ENCODE measurements at places on chromosomes 6 and 20.

DNA sequence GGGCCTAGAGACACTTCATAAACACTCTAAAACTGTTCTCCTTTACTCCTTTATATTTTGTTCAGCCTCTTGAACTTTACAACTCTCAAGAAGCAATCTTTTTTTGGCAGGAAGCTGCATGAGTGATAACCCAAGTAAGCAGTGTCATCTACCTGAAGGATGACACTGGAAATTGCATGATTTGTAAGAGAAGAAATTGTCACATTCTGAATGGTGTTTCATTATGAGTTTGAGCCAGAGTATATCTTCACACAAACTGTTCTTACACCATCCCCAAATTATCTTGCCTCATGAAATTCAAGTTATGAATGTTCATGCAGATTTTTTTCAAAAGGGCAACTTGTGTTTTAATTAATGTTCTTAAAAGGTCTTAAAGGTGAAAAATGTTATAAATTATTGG is 799.3 kb downstream of the TBC1D32 start:
- no peak for DNase-seq

GRCh38 chr6:163338671-163339405 is 75.7 kb upstream of the QKI start:
- DNase-seq = peak; percentile 83

- no peak for DNase-seq
These were observed 40.1 kb upstream of the EEF1A1 start for GRCh38 chr6:73560853-73561407.

DNA sequence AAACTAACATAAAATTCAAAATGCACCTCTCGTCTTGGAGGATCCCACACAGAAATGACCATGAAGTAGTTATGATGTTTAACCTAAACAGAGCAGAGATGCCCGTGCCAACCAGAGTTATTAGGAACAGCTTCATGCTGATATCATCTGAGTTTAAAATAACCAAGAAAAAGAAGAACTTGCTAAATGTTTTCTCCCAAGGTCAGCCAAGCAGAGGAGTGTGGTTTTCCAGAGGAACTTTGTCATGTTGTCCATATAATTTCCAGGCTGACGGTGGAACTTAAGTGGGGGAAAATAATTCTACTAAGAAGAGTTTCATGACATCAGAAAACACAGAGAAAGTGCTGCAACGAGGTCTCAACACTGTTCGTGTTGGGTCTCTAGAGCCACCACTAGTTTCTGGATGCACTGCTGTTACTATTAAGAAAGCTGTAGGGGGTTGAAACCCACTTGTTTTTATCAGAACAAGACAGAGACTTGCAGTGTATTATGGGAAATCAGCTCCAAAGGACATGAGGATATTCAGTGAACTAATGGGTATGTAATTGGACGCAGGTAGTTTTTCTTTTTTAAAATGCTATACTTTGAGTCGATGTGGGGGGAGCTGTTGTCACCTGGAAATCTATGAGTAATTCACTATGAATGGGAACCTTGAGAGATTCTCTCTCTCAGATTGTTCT is 5.2 kb downstream of the AGPAT4 start:
- no peak for DNase-seq

DNA sequence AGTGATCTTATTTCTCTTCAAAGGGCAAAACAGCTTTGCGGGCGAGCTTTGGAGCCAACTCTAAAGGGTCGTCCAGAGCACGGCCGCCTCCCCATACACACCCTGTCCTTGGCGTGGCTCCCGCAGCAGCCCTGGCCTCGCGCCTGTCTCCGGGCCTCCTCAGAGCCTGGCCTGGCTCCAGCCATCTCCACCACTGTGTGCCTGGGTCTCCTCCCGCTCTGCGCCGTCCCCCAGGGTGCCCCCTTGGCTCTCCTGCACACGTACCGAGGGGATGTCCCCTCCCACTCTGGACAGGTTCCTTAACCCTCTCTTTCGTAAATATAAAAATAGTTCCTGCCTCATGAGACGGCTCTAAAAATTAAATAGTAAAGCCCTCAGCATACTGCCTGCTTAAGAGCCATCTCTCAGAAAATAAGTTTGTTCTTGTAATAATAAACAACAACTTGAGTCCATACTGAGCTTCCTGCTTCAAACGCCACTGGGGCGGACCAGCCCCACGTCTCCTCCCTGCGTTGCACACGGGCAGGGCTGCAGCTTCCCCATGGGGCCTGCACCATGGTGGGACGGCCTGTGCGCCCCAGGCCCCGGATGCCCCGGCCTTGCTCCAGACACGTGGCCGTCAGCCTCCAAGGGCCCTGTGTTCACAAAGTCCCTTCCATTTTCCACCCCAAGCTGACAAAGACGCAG is 226.2 kb downstream of the TTLL2 start:
- DNase-seq = no peak

DNA sequence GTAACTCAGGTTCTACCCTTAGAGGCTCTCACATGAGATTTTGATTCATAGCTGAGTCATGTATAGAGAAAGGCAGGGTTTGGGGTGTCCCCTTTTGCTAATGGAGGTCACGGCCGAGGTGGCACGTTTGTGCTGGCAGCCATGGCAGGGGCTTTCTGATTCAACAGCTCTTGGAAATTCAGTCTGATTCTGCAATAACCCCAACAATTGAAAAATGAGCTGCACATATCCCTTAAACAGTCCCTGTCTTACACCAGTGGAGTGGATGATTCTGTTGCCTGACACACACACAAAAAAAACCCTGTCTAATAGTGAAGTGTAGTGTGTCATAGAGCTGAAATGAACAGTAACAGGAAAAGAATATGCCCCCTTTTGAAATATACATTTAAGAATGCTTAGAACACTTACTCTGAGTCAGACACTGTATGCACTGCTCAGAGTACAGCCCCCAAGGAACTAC is 40.4 kb upstream of the ARG1 start:
- DNase-seq = no peak

DNA sequence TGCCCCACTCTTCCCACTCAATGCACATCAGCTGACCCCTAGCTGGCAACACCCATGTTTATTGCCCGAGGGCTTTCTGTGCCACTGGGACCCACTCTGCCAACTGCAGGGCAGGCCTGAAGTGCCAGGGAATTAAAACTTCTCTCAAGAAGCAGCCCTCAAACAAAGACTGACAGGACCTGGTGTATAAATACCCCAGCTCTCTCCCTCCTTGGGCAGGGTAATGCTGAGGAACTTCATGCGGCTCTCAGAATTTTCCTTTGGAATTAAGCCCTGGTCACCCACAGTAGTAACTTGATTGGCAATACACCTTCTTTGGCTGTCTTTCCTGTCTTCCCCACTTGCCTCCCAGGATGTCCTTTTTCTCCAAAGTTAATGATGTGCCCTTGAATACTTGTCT is 5.3 kb upstream of the GDAP1L1 start:
- DNase-seq = no peak

GRCh38 chr6:23277521-23278179 is 708.3 kb downstream of the HDGFL1 start:
- DNase-seq = no peak

DNA sequence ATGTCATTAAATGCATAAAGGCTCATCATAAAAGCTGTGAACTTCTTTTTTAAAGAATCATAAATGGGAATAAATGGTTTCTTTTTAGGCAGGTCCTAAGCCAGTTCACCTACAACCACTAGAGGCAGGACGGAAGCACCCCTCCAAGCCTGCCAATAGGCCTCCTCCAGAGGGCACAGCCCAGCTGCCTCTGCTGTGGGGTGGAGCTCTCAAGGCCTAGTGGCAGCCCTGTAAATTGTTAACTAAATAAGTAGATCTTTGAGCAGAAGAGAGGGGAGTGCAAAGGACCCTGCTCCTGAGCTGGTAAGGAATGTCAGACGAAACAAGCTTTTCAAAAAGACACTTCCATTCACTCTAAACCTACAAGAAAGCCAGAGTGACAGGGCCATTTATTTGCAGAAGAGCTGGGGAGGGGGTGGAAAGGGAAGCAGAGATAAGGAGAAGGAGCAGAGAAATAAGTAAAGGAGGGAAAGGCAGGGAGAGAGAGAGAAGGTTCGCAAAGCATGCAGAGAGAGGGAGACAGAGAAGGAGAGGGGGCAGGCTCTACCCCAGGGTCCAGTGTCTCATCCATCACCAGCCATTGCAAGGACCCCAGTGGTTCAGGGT is 18.0 kb upstream of the MAFB start:
- DNase-seq = peak; percentile 31

GRCh38 chr6:160398674-160399271 is 50.6 kb downstream of the SLC22A3 start:
- DNase-seq = peak; percentile 7

DNA sequence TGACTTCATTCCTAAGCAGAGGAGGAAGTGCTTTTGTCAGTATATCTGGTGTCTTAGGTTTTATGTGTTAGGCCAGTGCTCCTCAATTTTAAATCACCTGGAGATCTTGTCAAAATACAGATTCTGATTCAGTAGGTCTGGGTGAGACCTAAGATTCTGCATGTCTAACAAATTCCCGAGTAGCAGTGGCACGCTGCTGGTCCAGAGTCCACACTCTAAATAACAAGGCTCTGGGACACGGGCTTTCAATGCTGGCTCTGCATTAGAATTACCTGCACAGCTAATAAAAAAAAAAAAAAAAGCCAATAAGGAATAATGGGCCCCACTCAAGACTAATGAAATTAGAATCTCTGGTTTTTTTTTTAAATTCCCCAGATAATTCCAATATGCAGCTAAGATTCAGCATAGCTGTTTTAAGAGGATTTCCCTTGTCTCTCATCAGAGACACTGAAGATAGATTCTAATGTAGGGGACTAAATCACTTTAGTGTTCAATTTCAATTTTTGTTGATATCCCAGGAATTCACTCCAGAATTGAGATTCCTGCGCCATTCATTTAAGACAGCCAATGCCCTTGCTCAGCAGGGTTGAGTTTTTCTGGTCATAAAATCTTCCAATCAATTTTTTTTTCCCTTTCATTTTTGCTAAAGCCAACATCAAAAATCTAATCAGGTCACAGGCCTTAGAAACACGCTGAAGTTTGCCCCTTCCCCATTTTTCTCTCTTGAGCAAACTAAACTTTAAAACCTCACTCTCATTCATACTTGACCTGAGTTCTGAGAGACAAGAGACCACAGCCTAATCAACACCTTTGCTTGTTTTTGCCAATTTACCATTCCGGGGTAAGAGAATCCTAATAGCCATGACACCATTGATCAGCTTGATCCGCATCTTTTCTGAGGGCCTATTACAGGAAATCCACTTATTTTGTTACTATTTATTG is 2.4 kb downstream of the TDP2 start:
- DNase-seq = no peak

GRCh38 chr20:33024243-33024560 is 7.2 kb upstream of the BPIFB6 start:
- no peak for DNase-seq

DNA sequence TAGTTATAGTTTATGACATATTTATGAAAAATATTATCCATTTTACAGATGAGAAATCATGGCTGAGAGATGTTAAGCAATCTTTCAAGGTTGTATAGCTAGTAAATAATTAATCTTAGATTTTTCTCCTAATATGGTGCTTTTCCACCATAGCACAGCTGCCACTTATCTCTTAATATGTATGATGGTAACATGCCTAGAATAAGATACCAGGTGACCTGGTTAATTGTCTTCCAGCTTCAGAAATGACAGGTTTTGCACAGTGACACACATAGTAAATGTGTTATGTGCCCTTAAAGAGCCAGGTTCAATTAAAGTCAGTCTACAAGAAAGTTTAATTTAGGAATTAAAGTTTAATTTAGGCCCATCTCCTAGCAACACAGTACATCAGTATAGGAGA is 14.8 kb downstream of the TUBB2A start:
- no peak for DNase-seq

DNA sequence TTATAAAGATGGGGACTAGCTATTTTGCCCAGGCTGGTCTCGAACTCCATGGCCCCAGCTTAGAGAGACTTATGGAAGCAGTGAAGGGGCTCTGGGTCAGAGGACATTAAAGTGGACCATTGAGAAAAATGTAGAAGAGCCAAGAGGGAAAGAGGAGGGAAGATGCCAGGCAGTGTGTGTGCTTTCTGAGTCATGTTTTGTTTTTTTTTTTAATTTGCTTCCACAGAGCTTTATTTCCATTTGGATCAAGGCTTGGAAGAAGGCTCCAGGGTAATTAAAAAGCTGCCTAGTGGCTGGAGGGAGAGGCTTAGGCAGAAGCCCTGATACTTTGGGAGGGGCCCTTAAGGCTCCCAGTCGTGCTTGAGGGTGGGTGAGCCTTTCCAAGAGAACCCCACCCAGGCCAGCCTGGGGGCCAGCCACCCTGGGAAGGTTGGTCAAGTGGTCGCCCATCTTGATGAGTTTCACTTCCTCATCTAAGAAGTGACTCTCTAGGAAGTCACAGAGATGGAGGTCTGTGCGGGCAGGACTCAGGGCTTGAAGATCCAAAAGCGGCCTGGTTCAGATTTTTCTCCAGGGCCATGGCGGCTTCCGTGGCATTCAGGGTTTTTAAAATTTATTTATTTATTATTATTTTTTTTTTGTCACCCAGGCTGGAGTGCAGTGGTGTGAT is 3.0 kb upstream of the ZNF335 start:
- DNase-seq = peak; percentile 35

- DNase-seq = no peak
These were observed 661.7 kb downstream of the KIF16B start for GRCh38 chr20:15911581-15911980.

GRCh38 chr6:131766631-131767030 is 41.2 kb upstream of the ENPP1 start:
- no peak for DNase-seq

- DNase-seq = peak; percentile 33
These were observed 169.7 kb downstream of the HAO1 start for GRCh38 chr20:7770578-7770977.

DNA sequence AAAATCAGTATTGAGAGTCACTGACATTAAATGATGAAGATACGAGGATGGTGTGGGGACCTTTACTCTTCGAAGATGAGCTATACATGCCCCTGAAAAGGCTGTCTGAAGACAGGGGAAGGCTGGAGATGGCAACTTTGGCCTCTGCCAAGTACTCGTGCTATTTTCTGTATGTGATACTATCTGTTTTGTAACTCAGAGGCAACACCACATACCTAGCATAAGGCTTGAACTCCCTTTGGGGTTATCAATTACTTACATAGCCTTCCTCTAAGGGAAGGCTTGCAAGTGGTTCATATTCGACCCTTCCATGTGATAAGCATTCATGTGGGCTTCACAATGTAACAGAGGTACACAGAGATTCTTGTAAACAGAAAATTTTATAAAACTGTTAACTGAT is 68.7 kb upstream of the FBXO30 start:
- DNase-seq = no peak

DNA sequence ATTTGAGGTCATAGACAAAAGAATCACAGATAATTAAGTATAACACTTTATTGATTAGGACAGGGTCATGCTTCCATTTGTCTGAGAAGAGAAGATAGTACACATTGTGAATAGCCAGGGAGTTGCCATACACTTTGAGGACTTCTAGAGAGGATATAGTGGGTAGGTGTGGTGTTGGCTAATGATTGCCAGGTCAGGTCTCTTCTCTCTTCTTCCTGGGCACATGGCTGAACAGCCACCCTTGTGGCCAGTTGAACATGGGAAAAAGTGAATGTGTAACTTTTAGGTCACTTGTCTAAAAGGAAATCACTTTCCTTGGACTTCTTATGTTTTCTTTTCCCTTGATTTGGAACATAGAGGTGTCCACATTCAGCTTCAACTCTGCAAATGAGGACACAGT is 772.1 kb upstream of the MAP3K7 start:
- DNase-seq = no peak
